ENCODE measurements at places on chromosomes 3 and 15. TPM values are rescaled to one million over a fixed set of nuclear protein-coding genes. Genes with fewer than 3 reads are reported as not detected.

PCYT1A gene
- total RNA-seq: 69.5 TPM

- H3K27me3 ChIP-seq: no peaks in the 10 kb centered on the region
- no peaks in the 10 kb centered on the region for H3K4me1 ChIP-seq
- H3K4me3 ChIP-seq: no peak overlapping the region
- DNase-seq: no peak
- no peak overlapping the region for H3K27ac ChIP-seq
- no peaks in the 10 kb centered on the region for H3K36me3 ChIP-seq
Observed at GRCh38 chr3:87197531-87197930, 29.6 kb upstream of the CHMP2B start.

- H3K27ac ChIP-seq: no peak overlapping the region
- H3K27me3 ChIP-seq: no peaks in the 10 kb centered on the region
- H3K36me3 ChIP-seq: no peaks in the 10 kb centered on the region
- no peaks in the 10 kb centered on the region for H3K4me1 ChIP-seq
- DNase-seq: no peak
Observed at GRCh38 chr3:191775451-191776233, 314.7 kb downstream of the PYDC2 start.

DNA sequence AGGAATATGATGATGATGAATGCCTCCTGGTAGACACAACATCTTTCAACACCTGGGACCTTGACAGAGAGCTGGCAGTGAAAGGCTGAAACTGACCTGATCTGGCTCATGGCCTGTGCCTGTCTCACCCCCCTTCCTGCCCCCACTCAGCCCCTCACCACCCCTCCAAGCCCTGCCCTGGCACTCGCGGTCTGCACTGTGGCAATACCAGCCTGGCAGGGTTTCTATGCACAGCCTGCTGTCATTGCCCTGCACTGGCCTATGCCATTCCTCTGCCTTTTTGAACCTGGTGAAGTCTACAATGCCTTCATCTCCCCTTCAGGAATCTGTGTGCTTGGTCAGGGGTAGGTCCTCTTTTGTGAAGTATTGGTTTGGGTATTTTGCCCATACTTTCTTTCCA is 56.5 kb downstream of the ACAD9 start:
- H3K4me3 ChIP-seq: no peak overlapping the region
- no peak overlapping the region for H3K27ac ChIP-seq
- H3K36me3 ChIP-seq: no peaks in the 10 kb centered on the region

DNA sequence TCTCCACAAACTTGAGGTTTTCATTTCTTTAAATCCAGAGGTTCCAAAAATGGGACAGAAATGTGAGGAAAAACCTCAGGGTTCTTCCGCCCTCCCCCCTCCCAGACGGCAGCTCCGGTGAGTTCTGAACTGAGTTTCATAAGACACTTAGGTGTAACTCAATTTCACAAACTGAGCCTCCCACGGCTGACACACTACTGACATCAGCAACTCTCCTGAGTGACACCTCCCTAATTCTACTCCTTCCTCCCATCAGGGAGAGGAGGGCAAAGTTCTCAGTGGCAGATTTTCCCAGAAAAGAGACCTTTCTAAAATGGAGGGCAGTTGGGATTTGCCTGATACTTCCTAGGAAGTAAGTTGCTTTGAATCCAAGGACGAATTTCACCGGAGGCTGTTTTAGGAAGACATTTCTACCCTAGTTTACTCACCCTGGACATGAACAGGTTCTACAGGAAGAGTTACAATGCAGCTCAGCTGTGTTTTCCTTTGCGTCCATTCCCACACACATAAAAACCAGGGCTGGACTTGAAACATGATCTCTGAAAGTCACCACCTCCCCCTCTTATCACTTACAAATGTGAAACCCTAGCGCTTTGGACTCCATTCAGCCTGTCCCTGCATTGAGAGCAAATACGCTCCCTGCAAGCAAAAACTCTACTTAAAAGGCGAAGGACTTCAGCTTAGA is 78.1 kb upstream of the LMOD3 start:
- peaks cover 20% of the 10 kb centered on the region for H3K36me3 ChIP-seq
- H3K27ac ChIP-seq: peak overlapping the region; percentile 90
- peak; percentile 38 for DNase-seq
- no peaks in the 10 kb centered on the region for H3K27me3 ChIP-seq
- peak overlapping the region; percentile 84 for H3K4me3 ChIP-seq

RPL32 gene
- 2,113 TPM for total RNA-seq

DNA sequence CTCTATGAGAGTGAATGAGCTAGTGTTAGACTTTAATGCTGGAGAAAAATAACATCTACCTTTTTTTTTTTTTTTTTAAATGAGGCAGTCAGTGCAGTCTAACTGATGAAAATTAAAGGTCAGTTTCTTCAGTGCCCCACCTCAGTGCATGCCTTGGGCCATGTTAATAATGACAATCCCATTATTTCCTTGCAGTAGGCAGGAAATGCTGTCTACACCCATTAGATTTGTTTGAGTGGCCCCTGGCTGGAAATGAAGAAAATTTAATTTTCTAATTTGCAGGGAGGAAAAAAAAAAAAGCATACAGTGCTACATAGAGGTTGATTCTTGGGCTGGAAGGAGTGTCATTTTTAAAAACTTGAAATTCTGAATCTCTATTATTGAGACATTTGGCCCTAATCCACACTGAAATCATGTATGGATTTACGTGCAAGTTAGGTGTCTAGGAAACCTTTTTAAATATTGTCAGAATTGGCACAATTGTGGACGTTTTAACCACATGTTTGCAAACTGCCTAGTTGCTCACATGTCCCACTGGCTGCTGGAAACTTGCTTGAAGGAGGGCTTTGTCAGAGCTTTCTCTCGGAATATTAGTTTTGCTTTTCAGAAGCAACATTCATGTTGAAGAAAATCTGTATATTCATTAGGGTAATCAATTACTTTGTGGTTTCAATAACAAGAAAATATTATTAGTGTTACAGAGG is 18.4 kb downstream of the FNDC3B start:
- H3K27me3 ChIP-seq: no peaks in the 10 kb centered on the region
- no peak for DNase-seq
- H3K4me1 ChIP-seq: peaks cover 19% of the 10 kb centered on the region
- no peak overlapping the region for H3K27ac ChIP-seq
- H3K4me3 ChIP-seq: no peak overlapping the region
- peaks cover 2% of the 10 kb centered on the region for H3K36me3 ChIP-seq

SLC38A3 gene
- total RNA-seq: not detected

GRCh38 chr3:58989163-58989562 is 60.7 kb downstream of the CFAP20DC start:
- H3K27me3 ChIP-seq: peaks cover 22% of the 10 kb centered on the region
- H3K4me1 ChIP-seq: no peaks in the 10 kb centered on the region
- DNase-seq: no peak

GRCh38 chr15:79540551-79540950 is 108.4 kb downstream of the MINAR1 start:
- no peaks in the 10 kb centered on the region for H3K36me3 ChIP-seq
- no peaks in the 10 kb centered on the region for H3K4me1 ChIP-seq
- H3K27me3 ChIP-seq: peaks cover 5% of the 10 kb centered on the region
- no peak overlapping the region for H3K27ac ChIP-seq
- DNase-seq: no peak
- no peak overlapping the region for H3K4me3 ChIP-seq

STARD5 gene
- 5.4 TPM for total RNA-seq

TMC3 gene
- not detected for total RNA-seq

ZNF717 gene
- 13.4 TPM for total RNA-seq

CHSY1 gene
- total RNA-seq: 39.6 TPM

GRCh38 chr15:68725736-68726135 is 95.0 kb downstream of the ANP32A start:
- H3K4me1 ChIP-seq: no peaks in the 10 kb centered on the region
- no peak overlapping the region for H3K27ac ChIP-seq
- peaks cover 2% of the 10 kb centered on the region for H3K27me3 ChIP-seq
- H3K36me3 ChIP-seq: no peaks in the 10 kb centered on the region
- no peak overlapping the region for H3K4me3 ChIP-seq

SAMD7 gene
- not detected for total RNA-seq

DNA sequence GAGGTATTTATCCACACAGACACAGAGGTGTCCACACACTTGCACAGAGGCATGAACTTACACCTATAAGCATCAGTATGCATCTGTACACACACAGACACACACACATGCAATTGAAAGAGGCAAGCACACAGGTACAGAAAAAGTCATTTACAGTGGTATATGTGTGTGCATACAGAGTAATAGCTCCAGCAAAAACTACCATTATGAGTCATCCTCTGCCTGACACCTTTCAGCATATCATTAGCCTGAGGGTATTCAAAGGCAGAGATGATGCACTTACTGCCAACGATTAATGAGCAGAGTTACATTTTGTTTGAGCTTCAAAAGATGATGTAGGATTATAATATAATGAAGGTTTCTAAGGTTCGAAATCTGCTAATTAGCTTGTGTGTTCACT is 100.3 kb upstream of the TPRG1 start:
- no peak overlapping the region for H3K27ac ChIP-seq
- H3K36me3 ChIP-seq: no peaks in the 10 kb centered on the region
- peaks cover 2% of the 10 kb centered on the region for H3K4me1 ChIP-seq
- no peak for DNase-seq
- no peak overlapping the region for H3K4me3 ChIP-seq

DNA sequence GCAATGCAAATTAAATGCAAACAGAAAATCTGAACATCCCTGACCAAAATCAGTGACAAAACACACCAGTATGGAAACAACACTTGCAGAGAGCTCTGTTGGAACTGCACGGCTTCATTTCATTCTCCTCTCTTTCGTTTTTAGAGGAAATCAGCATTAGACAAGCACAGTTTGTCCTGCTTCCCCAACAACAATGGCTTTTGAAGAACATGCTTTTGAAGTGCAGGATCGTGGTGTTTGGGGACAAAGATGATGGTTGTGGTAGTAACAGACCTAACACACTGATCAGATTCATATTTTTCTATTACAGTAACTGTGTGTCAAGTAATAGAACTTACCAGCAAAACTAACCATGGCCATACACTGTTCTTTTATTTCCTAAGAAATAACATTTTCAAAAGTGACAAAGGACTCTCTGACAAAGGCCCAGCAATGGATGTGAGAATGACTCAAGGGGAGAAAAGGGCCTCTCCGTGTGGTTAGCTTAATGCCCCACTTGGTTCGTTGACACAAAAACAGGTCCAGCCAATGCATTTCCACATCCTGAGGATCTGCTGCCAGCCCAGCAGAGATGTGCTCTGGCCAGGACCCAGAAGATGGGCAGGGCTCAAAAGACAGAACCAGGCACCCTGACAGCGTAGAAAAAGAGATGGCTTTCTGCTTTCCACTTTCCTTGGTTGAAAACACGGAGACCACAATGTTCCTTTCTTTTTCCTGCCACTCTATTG is 84.1 kb downstream of the CCNL1 start:
- peaks cover 48% of the 10 kb centered on the region for H3K4me1 ChIP-seq
- H3K36me3 ChIP-seq: peaks cover 2% of the 10 kb centered on the region
- H3K4me3 ChIP-seq: no peak overlapping the region

ARL6IP5 gene
- total RNA-seq: 154 TPM

LRRC2 gene
- total RNA-seq: 0.29 TPM

GRCh38 chr15:96343113-96344059 is 12.9 kb downstream of the NR2F2 start:
- no peak for DNase-seq
- no peak overlapping the region for H3K27ac ChIP-seq
- peaks cover 5% of the 10 kb centered on the region for H3K36me3 ChIP-seq
- H3K4me3 ChIP-seq: no peak overlapping the region

PSMA4 gene
- 255 TPM for total RNA-seq

GRCh38 chr3:46659285-46659684 is 34.2 kb downstream of the ALS2CL start:
- no peak overlapping the region for H3K4me3 ChIP-seq
- H3K27me3 ChIP-seq: peaks cover 10% of the 10 kb centered on the region
- H3K36me3 ChIP-seq: no peaks in the 10 kb centered on the region
- no peak for DNase-seq
- no peak overlapping the region for H3K27ac ChIP-seq

DNA sequence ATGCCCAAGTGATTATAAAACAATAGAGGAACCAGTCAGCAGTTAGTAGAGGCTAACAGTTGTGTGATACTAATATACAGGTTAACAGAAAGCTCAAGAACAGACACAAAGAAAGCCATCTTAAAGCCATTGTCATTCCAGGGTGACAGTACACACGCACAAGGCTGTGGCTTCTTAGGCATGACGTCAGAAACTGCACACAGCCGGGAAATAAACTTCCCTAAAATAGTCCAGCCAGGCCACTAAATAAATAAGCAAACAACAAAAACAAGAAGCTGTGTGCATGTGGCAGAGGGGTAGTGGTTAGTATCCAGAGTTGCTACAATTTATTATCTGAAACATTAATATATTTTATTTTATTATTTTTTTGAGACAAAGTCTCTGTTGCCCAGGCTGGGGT is 49.8 kb downstream of the PPCDC start:
- no peak overlapping the region for H3K4me3 ChIP-seq
- H3K36me3 ChIP-seq: peaks cover 19% of the 10 kb centered on the region
- no peaks in the 10 kb centered on the region for H3K27me3 ChIP-seq

DNA sequence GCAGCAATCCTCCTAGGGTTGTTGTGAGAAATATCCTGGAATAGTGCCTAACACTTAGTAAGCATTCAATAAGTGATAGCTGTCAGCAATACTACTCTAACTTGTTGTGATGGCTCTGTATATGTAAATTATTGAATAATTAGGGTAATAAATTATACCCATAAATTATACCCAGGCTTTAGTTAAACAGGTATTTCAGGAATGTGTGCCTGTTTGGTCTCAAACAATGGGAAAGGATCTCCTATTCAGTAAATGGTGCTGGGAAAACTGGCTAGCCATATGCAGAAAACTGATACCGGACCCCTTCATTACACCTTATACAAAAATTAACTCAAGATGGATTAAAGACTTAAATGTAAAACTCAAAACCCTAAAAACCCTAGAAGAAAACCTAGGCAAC is 14.8 kb upstream of the ARNT2 start:
- no peaks in the 10 kb centered on the region for H3K36me3 ChIP-seq
- peaks cover 5% of the 10 kb centered on the region for H3K27me3 ChIP-seq
- H3K4me3 ChIP-seq: no peak overlapping the region
- no peak for DNase-seq

GRCh38 chr3:60854791-60855190 is 396.5 kb downstream of the FHIT start:
- DNase-seq: no peak
- H3K4me1 ChIP-seq: no peaks in the 10 kb centered on the region
- H3K4me3 ChIP-seq: no peak overlapping the region
- H3K27ac ChIP-seq: no peak overlapping the region
